ENCODE measurements at places on chromosomes 16 and 17.
A peak's percentile ranks its signal among the peaks of the same experiment; 100 is the strongest.

- DNase-seq = no peak
Observed at GRCh38 chr17:82815790-82816305, 24.0 kb downstream of the ZNF750 start.

DNA sequence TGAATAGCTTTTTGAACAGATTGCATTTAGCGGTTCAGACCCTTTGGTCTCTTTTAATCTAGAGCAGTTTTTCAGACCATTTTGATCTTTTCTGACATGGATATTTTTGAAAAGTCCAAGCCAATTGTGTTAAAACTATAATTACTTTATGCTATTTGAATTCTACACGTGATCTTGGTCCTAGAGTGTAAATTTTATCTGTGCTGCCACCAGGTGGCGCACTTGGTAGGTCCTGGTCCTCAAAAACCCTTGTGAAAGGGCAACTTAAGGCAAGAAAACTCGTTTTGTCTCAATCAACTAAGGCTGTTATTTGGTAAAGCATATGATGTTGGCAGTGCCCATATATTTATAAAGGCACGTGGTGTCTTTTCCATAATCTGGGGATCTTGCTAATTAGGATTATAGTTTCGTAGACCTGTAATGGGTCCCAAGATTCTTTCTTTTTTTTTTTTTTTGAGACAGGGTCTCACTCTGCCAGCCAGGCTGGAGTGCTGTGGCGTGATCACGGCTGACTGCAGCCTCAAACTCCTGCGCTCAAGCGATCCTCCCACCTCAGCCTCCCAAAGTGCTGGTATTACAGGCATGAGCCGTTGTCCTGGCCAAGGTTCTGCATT, 43.9 kb upstream of the TEX2 start:
- peak; percentile 43 for DNase-seq

DNA sequence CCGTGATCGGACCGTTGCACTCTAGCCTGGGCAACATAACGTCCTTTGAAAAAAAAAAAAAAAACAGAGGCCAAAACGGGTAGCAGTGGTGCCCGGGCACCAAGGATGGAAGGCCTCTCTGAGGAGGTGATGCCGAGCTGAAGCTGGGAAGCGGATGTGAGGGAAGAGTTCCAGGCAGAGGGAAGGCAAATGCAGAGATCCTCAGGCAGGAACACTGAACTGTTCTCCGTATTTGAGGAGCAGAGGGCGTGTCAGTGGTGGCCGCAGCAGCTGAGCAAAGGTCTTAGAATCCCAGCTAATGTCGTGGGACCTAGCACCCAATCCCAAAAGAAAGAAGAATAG, 656 bp upstream of the KCTD13 start:
- DNase-seq = no peak

DNA sequence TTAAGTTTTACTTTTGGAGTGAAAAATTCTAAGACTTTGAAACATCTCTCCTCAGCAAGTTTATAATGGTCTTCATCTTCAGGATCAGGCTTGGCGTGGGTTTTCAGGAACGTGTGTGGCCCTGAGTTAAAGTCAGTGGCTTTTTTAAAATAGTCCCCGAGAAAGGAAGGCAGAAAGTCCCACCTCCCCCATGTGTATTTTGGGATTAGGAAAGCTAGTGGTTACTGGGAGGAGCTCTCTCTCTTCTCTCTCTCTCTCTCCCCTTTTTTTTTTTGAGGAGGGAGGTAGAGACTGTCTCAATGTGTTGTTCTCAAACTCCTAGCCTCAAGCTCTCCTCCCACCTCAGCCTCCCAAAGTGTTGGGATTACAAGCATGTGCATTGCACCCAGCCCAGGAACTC, 213.2 kb downstream of the IRX3 start:
- DNase-seq = no peak

GRCh38 chr16:84532291-84532724, 27.8 kb upstream of the MEAK7 start:
- no peak for DNase-seq

DNA sequence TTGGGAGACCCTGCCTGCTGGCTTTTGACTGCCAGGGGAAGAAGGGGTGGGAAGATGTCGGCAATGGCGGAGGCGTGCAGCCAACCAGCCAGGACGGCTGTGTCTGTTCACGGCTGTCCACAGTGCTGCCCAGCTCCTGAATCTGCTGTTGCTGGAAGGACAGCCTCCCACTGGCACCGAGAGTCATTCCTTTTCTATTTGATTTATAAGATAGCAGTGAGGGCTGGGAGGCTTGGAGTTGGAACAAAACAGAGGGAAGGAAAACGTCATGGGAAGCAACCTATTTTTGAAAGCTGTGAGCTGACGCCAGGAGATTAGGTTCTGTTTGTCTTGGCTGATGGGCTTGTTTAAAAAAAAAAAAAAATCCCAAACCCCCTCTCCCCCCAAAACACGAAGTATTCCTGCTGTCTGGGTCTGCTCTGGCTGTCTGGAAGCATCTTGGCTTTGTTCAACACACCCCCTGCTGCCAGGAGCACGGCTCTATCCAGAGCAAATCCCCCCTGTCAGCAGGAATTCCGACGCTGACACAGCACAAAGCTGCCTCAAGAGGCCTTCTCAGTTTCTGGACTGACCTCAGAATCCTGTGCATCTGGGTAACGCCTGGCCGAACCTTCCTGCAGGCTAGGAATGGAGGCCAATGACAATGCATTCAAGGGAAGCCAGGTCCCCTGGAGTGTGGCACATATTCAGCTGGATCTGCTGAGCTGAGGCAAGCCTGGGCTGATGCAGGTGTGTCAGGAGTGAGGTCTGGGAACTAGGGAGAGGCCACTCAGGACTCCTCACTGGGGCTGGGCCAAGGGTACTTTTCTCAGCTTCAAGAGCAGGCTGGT, 41.0 kb upstream of the SREBF1 start:
- no peak for DNase-seq

GRCh38 chr17:36104701-36105181, 1.1 kb downstream of the CCL4 start:
- DNase-seq = no peak

DNA sequence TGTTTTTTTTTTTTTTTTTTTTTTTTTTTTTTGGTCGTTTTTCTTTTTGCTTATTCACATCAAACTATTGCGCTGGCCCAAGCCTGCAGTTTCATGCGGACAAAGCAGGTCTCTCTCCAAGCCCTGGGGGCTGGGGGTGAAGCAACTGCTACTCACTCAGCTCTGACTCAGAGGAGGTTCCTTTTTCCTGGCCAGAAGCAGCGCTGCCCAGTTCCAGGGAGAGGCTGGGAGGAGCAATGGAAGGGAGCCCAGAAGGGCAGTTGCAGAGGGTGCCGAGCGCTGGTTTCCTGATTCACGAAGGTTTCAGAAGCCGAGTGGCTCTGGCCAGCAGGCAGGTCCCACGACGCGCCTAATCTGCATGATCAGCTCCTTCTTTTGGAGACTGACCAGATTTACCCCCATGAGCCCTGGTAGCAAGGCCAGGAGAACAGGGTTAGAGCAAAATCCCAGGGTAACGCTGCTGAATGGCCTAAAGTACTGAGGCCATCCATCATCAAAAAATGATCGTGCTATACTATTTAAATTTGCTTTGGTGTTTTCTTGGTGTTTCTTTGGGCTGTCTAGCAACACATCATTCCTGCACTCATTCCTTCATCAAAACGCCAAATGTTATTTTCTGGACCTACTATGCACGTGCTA, 144.7 kb upstream of the SOX9 start:
- no peak for DNase-seq

DNA sequence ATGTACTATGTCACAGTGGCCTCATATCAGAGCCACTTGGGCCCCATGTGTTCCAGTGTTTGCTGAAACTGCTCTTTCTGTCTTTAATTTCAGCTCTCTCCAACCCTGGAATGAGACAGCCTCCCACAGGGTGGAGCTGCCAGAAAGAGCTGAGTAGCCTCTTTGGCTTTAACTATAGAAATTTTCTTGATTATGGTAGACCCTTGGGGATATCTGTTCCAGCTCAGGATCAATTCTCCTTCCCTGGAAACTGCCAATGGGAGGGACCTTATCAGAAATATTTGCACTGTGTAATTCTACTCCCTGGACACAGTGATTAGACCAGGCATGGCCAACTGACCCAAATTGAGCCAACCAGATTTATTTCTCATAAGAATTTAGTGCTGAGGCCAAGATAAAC, 39.0 kb upstream of the KDM8 start:
- no peak for DNase-seq

DNA sequence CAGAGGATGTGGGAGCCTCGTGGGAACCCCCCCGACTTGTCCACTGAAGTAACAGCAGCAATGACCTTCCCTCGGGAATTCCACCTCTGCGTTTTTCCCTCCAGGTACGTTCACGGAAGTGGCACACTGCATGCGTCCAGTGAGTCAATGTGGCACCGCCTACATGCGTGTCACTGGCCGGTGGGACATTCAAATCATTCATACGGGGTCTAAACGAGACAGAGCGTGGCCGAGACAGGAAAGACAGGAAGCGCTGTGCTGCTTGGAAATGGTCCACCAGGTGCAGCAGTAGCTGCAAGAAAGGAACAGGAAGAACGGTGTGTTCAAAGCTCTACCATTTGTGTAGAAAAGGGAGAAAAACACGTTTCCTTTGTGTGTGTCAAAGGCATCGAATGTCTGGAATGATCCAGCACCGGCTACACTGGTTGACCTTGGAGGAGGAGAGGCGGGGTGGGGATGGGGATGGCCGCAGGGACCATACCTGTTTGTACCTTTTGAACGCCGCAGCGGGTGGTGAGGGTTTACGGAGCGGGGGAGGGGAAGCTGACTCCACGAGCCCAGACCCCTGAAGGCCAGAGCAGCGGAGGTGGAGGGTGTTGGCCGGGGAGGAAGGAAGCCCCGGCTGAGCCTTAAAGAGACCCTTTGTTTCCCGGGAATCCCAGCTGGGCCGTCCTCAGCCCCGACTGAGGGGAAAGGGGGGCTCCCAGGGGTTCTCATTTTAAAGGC, 1.7 kb upstream of the PGAP6 start:
- no peak for DNase-seq

GRCh38 chr16:57786632-57787518, 15.4 kb downstream of the KIFC3 start:
- DNase-seq = no peak

DNA sequence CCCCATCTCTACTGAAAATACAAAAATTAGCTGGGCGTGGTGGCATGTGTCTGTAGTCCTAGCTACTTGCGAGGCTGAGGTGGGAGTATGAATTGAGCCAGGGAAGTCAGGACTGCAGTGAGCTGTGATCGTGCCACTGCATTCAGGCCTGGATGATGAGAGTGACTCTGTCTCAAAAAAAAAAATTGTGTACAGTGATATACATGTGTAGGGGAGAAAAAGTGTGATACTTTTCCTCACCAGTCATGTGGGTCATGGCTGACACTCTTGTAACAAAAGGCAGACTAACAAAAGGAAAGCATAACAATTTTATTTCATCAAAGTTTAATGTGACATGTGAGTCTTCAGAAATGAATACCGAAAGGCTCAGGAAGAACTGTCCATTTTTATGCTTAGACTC, 2.0 kb upstream of the ABCC12 start:
- DNase-seq = no peak

- DNase-seq = peak; percentile 72
Observed at GRCh38 chr17:68290955-68291835, at the start of the genes ARSG and SLC16A6. Gene ARSG, plus strand, starts transcription at chr17:68291495. Its CDS starts 15,999 bp downstream, at chr17:68307494. Gene SLC16A6, minus strand, starts transcription at chr17:68291127. Its CDS starts 12,807 bp downstream, at chr17:68278320.

GRCh38 chr17:67518876-67519275, 141.8 kb downstream of the PITPNC1 start:
- no peak for DNase-seq

DNA sequence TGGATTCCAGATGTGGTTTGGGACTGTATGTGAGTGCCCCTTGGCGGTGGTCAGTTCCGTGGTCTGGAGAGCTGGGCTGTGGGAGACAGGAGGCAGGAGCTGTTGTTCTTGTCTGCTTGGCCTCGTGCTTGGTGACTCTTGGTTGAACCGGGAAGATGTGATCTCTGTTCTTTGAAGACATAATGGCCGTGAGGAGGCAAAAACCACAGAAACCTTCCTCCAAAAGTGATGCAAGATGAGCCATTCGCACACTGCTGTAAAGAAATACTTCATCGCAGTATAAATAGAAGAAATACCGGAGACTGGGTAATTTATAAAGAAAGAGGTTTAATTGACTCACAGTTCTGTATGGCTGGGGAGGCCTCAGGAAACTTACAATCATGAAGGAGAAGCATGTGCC, 128.8 kb downstream of the RAP1GAP2 start:
- no peak for DNase-seq

- no peak for DNase-seq
Observed at GRCh38 chr17:8749616-8750015, 5.0 kb upstream of the CCDC42 start.

GRCh38 chr17:21523497-21524210, 147.5 kb downstream of the KCNJ12 start:
- DNase-seq = no peak

- no peak for DNase-seq
Observed at GRCh38 chr16:4663465-4663776, 29.9 kb upstream of the NUDT16L1 start.

- no peak for DNase-seq
Observed at GRCh38 chr17:43860077-43860725, 13.2 kb downstream of the CD300LG start.
